ENCODE measurements at places on chromosomes 16 and 17.

DNA sequence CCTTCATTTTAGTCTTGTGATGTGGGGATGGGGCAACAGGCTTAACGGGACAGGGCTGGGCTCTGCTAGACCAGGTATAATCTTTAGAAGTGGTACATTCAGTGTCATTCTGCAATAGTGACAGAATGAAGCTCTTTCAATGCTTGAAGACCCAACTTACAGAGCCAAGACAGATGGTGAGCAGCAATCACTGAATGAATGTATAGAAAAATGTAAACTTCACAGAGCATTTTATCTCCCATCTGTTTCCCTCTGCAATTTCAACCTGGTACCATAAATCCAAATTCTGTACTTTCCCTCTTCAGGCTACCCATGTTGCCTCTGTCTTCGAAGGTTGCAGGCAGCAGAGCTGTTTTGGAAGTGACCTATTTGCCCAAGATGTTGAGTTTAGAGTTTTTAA, 33.5 kb upstream of the GOT2 start:
- DNase-seq, result no peak

DNA sequence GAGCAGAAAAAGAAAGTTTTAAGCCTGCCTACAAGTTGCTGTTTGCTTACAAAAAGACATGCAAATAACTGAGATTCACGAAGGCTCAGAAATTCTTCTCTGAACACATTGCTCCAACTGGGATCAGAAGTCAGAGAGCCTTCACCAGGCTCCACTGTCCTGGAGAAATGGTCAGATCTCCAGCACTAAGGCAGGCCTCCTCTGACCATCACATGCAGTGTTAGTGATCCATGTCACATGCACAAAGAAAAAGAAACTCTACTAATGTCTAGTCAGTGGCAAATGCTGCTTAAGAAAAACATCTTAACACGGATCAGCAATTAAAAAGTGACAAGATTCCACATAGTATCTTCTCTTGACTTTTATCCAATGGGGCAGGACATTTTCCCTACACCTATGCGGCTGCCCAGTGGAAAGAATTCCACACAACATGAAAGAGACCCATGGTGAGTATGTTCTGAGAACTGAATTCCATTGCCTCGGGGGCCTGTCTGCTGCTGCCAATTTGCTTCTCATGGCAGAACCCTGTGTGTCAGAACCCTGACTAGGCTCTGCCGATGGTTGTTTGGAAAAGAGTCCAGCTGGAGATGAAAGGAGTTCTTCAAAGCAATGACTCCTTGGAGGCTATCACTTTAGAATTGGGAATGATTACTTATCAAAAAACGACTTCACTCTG, 96.6 kb downstream of the HIC1 start:
- DNase-seq, result no peak

DNA sequence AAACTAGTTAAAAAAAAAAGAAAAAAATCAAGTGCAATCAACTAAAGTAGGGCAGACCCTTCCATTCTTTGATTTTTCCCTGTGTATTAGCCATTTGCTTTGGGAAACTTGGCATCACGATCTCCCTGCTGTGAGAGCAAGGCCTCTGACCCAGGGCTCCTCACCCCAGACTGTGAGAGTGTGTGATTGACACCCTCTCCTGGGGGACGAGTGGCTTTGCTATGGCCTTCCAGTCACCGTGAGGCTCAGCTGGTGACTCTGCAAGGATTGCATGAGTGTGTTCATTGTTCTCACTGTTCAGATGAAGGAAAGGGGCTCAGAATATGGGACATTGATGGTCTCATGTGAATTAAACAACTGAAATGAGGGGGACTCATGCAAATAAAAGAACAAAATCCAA, 69.0 kb upstream of the BCAR1 start:
- no peak for DNase-seq

DNA sequence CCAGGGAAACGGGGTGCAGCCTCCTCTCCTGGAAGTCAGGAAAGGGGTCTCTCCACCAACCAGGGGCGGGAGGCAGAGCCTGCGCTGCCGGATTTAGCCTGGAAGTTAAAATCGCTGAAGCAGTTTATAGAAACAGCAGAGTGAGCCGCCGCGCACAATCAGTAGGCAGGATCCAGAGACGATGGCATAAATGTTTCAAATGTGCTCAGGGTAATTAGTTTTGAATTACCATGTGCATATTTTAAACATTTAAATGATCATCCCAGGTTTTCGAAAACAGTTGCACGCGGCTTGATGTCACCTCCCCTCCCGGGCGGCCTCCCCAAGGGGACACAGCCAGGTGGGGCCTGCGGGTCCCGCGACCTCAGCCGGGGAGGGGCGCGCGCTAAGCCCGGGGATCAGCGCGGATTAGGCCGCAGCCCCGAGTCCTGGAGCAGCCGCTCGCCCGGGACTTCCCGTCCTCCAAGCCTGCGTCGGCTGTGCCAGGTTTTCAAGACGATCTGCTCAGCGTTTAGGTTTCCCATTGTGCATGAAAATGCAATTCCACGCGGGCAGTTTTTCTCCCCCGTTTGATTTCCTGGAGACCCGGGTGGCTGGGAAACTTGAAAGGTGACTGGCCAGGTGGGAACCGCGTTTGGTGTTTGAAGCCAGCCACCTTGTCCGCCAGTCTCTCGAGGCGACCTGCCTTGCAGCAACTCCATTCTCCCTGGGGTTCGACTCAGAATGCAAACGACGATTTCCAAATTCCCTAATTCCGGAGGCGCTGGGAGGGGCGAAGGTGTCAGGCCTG, 78.3 kb downstream of the RPA1 start:
- DNase-seq, result peak; percentile 45

- DNase-seq, result no peak
Observed at GRCh38 chr17:19771971-19772630, 24.0 kb upstream of the ALDH3A1 start.

GRCh38 chr17:78383725-78384471, 5.4 kb downstream of the PGS1 start:
- peak; percentile 75 for DNase-seq

- peak; percentile 46 for DNase-seq
Observed at GRCh38 chr17:82324566-82325285, 7.3 kb upstream of the CD7 start.

DNA sequence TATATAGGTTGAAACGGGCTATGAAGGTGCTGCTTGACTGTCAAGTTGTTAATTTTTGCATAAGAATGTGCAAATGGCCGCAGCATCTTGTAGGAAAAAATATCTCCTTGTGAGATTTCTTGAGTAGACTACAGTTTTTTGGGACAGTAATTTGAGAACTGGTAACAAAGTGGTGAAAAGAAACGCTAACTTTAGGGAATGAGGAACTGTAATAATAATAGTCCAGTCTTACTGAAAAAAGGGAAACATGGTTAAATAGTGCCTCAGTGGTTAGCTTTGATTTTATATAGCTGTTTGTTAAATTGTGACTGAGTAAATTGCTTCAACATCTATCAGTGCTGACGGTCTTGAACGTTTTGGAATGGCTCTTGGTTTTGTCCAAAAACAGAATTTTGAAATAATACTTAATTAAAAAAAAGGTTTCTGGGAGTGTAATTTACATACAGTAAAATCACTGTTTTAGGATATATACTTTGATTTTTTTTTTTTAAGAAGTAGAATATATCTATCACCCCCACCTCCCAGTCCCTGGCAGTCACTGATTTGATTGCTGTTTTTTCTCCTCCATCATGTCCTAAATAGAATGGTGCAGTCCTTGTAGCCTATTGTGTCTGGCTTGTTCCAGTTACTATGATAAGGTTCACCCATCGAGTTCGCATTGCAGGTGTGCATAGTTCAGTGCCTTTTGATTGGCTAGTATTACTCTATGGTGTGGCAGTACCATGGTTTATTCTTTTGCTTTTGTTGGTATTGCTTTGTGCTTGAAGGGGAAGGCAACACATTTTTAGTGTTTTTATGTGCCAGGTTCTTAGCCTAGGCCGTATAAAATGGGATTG, 2.8 kb downstream of the HAPSTR1 start:
- DNase-seq, result no peak

DNA sequence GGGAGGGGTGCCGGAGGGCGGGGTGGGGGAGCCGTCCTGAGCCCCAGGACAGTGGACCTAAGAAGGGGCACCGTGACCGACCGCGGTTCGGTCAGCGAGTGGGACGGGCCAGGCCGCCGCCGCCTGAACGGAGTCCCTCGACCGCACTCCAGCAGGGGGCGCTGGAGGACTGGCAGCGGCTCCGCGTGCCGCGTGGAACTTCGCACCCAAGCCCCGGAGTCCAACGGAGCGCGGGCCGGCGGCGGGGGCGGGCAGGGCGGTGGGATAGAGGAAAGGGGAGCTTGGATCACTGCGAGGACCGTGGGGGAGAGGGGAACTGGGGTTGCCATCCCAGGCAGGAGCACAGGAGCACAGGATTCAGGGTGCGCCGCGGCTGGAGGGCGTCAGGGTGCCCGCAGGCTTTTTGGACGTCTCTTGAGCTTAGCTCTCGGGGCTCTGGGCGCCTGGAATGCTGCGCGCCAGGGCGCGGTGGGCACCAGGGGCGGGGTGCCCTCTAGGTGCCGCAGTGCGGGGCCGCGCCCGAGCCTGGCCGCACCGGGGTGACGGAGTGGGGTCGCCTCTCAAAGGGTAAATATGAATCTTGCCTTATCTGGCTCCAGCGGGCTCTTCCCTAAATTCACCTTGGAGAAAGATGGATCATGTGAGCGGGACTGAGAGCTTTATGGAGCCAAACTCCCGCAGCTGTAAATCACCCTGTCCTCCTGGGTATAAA, 379 bp upstream of the OTOP2 start:
- DNase-seq, result peak; percentile 84

DNA sequence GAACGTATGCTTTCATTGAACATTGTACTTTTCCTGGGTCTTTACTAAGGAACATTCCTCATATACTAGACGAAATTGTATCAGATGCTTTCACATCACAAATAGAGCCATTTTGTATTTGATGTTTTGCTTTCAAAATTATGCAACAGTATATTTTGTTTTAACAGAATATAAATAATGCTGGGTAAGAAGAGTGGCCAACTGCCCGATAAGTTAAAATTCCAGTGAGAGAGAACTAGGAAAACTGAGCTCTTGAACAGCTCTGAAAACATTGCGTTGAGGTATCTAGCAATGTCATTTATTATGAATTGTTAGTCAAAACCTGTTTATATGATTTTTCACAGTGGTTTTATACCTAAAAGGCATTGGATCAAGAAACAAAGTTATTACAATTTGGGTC, 50.8 kb downstream of the USP10 start:
- no peak for DNase-seq

GRCh38 chr17:56610321-56610720, 16.8 kb downstream of the NOG start:
- DNase-seq, result no peak

DNA sequence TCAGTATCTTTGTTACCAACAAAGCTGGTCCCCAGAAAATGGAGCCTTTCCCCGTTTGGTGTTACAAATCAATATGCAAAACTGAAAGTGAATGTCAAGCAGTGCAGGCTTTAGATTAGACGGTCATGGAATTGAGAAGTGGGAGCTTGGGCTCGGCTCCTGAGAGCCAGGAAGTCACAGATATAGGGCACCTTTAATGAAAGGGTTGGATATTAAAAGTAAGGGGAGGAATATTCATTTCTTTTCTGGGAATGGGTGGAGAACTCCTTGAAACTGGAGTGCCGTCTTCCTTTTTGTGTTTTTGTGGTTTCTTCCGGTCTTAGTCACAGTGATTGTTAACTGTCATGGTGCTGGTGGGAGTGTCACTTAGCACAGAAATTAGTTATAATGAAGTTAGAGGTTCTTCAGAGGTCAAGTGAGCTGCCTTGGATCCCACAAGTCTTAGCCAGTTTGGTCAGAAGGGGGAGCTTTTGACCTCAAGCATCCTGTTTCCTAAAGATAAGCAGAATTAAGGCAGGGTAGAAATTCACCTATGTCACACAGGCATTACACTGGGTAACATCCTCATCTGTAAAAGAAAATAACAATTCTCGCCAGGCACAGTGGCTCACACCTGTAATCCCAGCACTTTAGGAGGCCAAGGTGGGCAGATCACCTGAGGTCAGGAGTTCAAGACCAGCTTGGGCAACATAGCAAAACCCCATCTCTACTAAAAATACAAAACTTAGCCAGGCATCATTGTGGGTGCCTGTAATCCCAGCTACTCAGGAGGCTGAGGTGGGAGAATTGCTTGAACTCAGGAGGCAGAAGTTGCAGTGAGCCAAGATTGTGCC, 9.6 kb upstream of the EIF1 start:
- no peak for DNase-seq

- no peak for DNase-seq
Observed at GRCh38 chr17:55405600-55405999, 16.0 kb downstream of the MMD start.

- DNase-seq, result peak; percentile 44
Observed at GRCh38 chr16:51762081-51762996, 611.3 kb upstream of the SALL1 start.

DNA sequence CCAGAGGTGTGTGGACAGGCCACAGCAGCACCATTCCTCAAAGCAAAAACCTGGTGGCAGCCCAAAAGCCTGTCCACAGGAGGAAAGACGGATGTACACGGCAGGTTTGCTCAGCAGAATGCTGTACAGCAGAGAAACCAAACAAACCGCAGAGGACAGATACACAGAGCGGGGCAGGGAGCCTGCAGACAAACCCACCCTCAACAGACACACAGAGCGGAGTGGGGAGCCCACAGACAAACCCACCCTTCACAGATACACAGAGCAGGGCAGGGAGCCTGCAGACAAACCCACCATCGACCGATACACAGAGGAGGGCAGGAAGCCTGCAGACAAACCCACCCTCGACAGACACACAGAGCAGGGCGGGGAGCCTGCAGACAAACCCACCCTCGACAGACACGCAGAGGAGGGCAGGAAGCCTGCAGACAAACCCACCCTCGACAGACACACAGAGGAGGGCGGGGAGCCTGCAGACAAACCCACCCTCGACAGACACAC, 53.0 kb upstream of the METRNL start:
- DNase-seq, result no peak

- DNase-seq, result peak; percentile 58
Observed at GRCh38 chr17:73595479-73595878, 48.8 kb downstream of the SDK2 start.

- no peak for DNase-seq
Observed at GRCh38 chr17:45301674-45302073, 15.1 kb downstream of the MAP3K14 start.

DNA sequence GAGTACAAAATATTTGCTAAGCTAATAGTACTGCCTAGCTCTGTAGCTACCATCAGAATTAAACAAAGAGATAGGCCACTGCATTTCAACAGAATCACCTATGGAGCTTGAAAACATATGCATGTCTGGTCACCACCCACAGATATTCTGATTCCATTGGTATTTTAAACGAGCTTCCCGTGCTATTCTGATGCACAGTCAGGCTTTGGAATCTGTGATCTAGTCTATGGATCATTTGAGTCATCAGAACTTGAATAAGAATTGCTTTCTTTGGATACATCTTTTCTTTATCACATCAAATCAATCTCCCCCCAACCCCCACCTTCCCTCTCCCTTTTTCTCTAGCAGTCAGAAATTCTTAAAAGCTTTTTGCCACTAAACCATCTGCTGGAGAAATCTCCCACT, 124.7 kb downstream of the NPIPB5 start:
- DNase-seq, result no peak

- DNase-seq, result no peak
Observed at GRCh38 chr16:53282975-53283946, 151.0 kb upstream of the RBL2 start.

GRCh38 chr17:81961087-81961511, at the start of gene NOTUM:
NOTUM (minus strand) TSS chr17:81961187; CDS start chr17:81960909, 278 bp downstream.
- no peak for DNase-seq

GRCh38 chr17:4340914-4341615, 25.4 kb downstream of the UBE2G1 start:
- DNase-seq, result no peak

Measured in activated T-cell treated with anti-CD3 and anti-CD28 coated beads, Interleukin-2, amount 50 U/mL, for 24 hours (primary cell).